ENCODE measurements at places on chromosomes 3 and 15.
A peak's percentile ranks its signal among the peaks of the same experiment; 100 is the strongest.

- DNase-seq: peak; percentile 21
These were observed 101.9 kb upstream of the KCNMB2 start for GRCh38 chr3:178434206-178434805.

GRCh38 chr15:49331951-49332350 lies 91.1 kb upstream of the FGF7 start:
- DNase-seq: no peak

GRCh38 chr15:43370975-43371974 lies at the start of the genes TUBGCP4 and ZSCAN29:
TUBGCP4 (plus strand) TSS chr15:43371101; CDS start chr15:43371355, 254 bp downstream.
ZSCAN29 (minus strand) TSS chr15:43371043; CDS start chr15:43369913, 1,130 bp downstream.
- DNase-seq: peak; percentile 64

GRCh38 chr15:63238171-63238570 lies 39.2 kb upstream of the APH1B start:
- DNase-seq: no peak

- DNase-seq: no peak
These were observed 232.1 kb upstream of the LYSMD4 start for GRCh38 chr15:99965376-99965775.

DNA sequence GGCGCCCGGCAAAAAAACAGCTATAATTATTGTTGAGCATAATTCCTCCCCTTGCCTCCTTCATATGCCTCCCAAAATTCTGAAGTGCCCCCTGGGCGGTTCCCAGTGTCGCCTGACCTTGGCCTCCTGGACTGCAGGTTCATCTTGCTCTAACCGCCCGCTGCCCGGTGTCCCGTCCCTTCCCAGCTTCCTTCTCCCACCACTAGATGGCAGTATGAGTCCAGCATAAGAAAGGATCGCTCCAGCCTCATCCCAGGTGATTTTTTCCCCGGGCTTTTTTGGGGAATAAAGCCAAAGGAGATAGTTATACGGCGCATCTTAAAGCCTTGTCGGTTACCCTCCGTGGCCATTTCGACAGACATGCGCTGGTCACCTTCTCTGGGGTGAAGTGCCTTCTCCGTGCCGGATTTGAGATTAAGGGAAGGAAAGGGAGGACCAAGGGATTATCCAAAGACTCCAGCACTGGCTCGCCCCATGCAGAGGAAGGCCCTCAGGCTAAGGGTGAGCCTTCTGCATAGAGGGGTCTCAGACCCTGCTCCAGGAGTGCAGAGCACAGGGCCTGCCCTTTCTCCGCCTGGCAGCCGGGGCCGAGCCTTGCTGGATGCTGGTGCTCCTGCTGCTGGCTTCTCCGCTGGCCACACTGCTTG lies 45.8 kb upstream of the TRA2B start:
- DNase-seq: peak; percentile 57

- no peak for DNase-seq
These were observed 10.6 kb upstream of the CCDC80 start for GRCh38 chr3:112651516-112651915.

- no peak for DNase-seq
These were observed 163.8 kb upstream of the MBNL1 start for GRCh38 chr3:152104847-152105415.

DNA sequence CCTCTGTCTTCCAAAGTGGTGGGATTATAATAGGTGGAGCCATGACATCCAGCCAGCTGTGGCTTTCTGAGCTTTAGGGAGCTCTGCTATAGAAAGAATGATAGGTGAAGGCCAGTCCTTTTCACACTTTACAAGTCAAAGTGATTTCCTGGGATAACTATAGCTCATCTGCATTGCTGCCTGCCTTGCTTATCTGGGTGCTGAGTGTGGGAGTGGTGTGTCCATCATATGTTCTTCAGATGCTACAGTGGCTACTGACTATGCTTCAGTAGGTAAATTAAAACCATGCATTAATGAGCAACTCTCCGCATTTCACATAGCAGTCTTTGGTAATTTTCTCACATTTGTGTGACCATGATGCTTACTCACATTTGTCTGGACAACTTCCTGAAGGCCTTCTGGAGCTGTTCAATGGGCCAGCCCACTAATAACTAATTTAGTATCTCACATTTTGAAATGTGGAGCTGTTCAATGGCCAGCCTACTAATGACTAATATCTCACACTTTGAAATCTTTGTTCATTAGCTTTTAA lies 23.4 kb downstream of the RHOA start:
- DNase-seq: no peak

- no peak for DNase-seq
These were observed 147.6 kb downstream of the DNAJB8 start for GRCh38 chr3:128319107-128319506.

DNA sequence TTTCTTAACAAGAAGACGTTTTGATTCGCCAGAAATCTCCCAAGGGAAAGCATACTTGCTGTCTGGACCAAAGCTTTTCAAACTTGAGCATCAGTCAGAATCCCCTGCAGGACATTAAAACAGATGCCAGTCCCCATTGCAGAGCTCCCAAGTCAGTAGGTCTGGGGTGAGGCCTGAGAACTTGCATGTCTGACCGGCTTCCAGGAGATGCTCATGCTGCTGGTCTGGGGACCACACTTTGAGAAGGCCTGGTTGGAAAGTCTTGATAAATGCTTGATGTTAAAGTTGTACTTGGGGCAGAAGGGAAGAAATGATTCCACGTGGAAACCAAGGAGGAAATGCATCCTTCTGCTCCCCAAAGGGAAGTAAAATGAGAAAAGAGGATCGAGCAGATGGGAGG lies 24.3 kb upstream of the CAV3 start:
- no peak for DNase-seq

GRCh38 chr15:58279654-58280053 lies 141.5 kb downstream of the AQP9 start:
- no peak for DNase-seq

DNA sequence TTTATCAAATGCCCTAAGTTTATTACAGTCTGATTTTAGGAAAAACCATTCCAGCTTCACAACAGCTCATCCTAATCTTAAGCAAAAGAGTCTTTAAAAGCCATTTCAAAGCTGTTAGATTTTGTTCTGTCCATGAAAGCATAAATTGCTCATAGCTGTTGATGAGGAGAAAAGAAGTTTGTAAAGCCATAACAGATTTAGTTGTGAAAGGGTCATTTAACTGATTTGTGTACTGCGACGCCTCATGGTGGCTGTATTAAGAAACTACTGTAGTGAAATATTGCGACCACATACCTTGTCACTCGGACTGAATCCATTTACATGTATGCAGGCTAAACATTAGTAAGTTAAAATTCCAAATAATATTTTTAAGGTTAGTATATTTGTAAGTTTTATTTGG lies 20.9 kb downstream of the BBX start:
- DNase-seq: no peak

DNA sequence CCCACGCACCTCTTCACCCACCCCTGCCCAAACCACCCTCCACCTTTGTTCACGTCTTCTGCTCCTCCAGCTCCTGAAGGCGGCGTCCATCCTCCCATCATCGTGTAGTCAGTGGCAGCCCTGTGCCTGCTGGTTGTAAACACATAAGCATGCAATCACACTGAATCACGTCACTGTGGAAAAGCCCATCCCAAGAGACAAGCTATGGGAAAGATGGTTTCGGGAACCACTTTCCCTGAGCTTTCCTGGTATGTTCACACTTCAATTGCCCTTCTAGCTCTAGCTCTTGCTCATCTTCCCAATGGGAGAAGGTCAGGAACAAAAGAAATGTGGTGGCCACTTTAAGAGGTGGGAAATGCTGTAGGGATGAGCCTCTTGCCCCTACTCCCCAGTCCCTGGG lies 14.4 kb upstream of the GOLGA8J start:
- DNase-seq: no peak

GRCh38 chr3:191330530-191331048 lies 263 bp upstream of the UTS2B start:
- DNase-seq: peak; percentile 76

- DNase-seq: no peak
These were observed 81.9 kb upstream of the PLXNA1 start for GRCh38 chr3:126900859-126901540.

GRCh38 chr3:129603991-129604749 lies 2.3 kb downstream of the PLXND1 start:
- no peak for DNase-seq

- DNase-seq: no peak
These were observed 5.8 kb downstream of the B2M start for GRCh38 chr15:44716983-44717602.

- no peak for DNase-seq
These were observed 224.1 kb downstream of the TPRG1 start for GRCh38 chr3:189395825-189396224.

DNA sequence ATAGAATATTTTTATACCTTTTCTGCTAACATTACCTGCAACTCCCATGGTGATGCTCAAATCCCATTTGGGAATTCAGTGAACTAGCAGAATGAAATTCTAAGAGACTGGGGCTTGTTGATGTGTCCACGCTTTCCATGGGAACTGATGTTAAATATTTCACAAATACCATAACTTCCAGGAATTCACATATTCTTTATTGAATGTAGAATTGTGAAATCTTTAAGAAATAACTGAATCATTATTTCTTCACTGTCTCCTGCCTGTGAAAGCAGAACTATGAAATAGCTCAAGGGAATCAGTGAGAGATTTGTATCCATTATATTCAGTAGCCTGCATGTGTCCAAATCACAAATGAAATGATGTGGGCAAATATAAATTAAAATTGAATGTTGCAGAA lies 130.8 kb downstream of the SERPINI1 start:
- peak; percentile 78 for DNase-seq

DNA sequence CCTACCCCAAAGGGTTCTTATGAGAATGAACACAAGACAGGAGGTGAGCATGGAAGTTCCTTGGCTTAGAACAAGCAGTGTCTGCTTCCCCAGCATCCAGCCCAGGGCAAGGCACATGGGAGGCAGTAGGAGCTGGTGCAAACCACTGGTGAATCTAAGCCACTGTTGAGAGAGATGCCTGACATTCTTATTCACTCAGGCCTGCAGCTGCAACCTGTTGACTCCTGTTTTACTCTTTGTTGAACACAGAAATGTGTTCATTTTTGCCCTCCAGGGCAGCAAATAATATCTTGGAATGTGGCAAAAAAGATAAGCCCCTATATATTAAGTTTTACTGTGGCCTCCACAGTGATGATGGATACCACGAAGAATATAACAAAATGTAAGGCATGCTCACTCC lies 8.9 kb upstream of the PAK6 start:
- no peak for DNase-seq

- peak; percentile 39 for DNase-seq
These were observed 239.3 kb downstream of the DTWD1 start for GRCh38 chr15:49860101-49860500.

GRCh38 chr15:71883447-71883846 lies 73.1 kb downstream of the NR2E3 start:
- peak; percentile 2 for DNase-seq

GRCh38 chr3:5212628-5213573 lies 25.4 kb downstream of the EDEM1 start:
- no peak for DNase-seq

DNA sequence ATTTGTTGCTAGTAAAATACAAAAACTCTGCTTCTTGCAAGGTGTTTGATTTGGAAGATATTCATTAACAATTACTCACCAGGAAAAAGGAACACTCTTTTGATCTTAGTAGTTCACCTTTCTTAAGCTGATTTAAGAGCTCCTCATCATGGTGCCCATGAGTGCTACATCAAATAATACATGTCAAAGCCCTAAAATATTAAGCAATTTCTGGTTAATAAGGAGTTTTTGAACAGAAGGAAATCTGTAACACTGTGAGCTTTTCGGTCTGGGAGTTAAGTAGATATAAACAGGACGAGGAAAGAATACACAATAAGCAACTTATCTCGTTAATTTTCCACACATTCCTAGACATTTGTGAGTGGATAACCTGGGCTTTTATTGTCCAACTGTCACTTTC lies 83.9 kb upstream of the DCBLD2 start:
- peak; percentile 21 for DNase-seq

DNA sequence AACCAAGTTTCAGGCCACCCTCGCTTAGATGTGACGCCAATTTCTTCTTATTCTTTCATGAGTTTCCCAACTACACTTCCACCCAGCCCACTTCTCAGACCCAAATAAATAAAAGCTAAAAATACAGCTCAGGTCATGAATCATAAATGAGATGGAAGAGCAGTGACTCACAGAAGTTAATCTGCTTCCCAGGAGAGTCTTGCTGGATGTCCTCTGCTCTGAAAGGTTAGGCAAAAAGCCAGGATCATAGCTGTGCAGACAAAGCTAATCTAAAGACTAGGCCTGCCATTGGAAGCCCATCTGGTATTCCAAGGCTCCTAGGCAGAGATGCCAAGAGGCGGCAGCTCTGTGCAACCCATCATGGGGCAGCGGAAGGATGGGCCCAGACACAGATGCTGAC lies 24.1 kb downstream of the SHC4 start:
- DNase-seq: peak; percentile 89

GRCh38 chr3:58651276-58651675 lies 15.3 kb downstream of the FAM3D start:
- no peak for DNase-seq

DNA sequence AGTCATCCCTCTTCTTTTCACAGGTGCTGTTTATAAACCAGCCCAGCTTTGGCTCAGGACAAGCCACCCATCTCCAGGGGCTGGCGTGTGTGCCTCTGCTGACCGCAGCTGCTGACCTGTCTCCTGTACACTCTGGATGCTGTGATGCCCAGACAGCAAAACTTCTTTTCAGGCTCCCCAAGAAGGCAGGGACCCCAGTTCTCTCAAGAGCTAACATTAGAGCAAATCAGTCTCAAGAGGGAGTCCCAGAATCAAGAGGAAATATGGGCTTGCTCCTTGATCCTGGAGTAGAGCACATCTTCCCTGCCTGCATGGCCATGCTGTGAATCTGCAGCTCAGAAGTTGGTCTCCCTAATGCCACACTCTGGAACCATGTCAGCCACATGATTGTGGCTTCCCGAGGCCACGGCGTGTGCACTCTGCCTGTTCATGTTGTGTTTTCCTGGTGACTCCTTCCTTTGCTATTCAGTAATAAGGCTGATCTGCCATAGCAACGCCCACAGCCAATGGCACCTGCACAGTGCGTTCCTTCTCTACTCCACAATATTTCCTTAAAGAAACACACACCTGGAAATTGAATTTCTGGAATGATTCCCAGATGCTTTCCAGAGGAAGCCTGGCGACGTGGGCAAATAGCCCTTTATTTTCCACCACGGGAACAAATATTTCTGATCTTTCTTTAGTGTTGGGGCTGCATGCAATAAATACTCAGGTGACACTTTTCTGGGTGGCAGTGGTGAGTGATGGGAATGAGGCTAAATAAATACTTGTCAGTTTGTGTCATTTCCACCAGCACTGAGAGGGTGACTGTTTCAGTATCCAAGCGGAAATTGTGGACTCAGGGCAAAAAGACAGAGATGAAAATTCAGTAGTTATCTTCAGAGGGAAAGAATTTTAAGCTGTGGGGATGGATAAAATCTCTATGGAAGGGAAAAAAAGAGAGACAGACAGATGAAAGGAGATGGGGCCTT lies 21.9 kb upstream of the THSD4 start:
- DNase-seq: peak; percentile 23

GRCh38 chr3:114213627-114214541 lies 23.5 kb downstream of the ZNF80 start:
- DNase-seq: peak; percentile 56

DNA sequence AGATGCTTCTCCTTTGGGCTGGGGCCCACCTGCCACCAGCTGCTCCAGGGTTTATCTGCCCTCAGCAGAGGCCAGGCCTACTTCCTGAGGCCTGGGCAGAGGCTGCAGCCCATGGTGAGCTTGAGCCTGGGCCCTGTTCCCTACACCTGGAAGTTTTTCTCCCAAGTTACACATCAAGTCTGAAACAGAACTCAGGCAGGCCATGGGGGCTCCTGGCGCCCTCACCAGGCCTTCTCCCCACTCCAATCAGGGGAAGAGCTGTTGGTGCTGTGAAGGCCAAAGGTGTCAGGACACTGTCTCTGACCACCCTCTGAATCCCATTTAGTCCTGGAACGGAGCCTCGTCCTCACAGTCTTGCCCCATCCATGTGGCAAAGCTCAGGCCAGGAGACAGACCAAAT lies 7.3 kb downstream of the VWA5B2 start:
- no peak for DNase-seq

Measured in fibroblast of gingiva (primary cell).